ENCODE measurements at places on chromosomes 13 and 19. TPM values are rescaled to one million over a fixed set of nuclear protein-coding genes. Genes with fewer than 3 reads are reported as not detected.

KLHL1 gene
- 9.4 TPM for total RNA-seq

MEIOSIN gene
- 0.58 TPM for total RNA-seq

PGLYRP2 gene
- not detected for total RNA-seq

RFPL4A gene
- total RNA-seq = not detected

LRRC25 gene
- 1.7 TPM for total RNA-seq

C19orf67 gene
- total RNA-seq = 3.0 TPM

LRP3 gene
- total RNA-seq = 25.9 TPM

DCT gene
- total RNA-seq = 0.50 TPM

SYNE4 gene
- total RNA-seq = 0.41 TPM

HSD17B14 gene
- total RNA-seq = 9.1 TPM
